Cerebellar nuclear complex (tissue), 1 donor: ENCODE measurements at places on chromosomes 11 and 22.

DNA sequence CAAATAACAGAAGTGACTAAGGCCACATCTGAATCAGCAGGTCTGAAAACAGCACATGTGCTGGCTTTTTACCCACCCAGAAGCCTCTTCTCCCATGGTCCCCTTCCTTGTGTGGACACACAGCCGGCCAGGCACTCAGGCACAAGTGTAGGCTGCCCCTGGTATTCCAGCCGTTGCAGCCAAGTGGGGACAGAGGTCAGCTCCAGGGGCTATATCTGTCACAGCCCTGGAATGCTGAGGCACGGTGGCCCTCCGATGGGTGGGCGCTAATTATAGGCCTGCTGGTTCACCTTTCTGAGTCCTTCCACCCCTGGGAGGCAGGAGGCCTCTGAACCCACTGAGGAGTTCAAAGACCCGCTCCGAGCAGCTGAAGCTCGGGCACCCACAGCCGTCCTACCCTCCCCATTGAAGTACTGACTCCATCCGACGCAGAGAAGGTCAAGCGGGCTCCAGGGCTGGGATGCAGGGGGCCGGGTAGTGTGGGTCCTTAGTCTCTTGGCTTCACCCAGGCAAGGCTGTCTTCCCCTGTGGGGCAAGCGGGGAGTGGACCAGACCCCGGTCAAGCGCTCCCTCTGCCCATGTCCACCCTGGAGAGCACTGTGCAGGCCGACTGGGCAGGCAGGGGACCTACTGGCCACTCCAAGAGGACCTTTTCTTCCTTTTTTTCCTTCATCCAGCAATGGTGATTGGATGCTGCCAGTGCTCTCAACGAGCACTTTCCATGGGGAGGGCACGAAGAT, 14.3 kb downstream of the FGF3 start:
- no peak for DNase-seq

GRCh38 chr11:122998727-122999366, 17.2 kb upstream of the BSX start:
- DNase-seq = no peak

DNA sequence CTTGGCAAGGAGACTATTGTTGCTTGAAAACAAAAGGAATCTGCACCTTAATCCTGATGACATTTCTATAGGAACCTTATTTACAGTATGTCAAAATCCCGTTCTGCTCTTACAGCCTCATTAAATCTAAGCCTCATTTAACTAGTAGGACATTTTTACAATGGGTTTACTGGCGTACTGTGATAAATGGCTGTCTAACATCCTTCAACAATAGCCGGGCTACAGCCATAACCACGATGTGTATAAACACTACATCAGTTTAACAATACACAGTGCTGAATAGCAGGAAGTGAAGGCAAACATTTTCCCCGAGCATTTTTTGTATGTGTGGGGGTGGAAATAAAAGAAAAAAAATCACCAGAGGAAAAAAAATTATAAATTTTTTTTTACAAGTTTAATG, 131.2 kb downstream of the ARL14EP start:
- DNase-seq = no peak

DNA sequence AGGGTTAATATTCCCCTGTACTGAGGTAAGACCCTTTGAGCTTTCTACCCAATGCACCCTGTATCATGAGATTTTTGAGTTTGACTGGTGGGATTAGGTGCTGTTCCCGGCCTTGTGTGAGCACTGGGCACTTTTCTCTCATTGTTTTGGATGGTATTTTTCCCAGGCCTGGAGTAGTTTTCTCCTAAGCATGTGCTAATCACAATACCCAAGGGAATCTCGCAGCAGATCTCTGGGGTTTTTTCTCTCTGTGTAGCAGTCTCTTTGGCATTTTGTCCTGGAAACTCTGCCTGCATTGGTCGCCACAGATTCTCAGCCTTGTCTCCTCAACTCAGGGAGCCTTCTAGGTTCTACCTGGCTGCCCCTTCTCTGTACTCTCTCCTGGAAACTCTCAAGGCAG, 19.9 kb downstream of the IGHMBP2 start:
- DNase-seq = no peak

DNA sequence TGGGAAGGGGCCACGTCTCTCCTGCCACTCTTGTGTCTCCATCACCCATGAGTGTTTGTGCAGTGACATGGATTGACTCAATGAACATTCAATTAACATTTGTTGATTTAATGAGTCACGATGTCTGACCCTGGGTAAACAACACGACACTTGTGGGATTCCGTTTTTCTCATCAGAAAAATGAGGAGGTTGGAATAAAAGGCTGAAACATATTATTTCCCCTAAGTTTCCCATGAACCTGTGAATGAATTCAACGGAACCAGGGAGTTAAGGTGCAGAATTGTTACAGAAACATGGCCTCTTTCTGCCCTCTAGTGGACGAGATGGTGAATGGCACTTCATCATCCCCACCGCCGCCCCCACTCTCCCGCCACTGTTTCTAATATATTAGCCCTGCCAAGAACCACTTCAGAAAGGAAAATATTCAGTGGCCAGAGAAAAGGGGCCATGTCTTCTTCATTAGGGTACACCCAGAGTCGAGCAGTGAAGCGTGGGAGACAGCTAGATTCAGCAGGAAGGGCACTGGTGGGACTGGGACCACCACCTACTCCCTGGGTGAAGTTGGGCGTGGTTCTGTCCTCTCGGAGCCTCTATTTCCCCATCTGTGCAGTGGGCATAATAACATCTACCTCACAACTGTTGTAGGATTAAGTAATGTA, 46.3 kb upstream of the SYT13 start:
- no peak for DNase-seq

DNA sequence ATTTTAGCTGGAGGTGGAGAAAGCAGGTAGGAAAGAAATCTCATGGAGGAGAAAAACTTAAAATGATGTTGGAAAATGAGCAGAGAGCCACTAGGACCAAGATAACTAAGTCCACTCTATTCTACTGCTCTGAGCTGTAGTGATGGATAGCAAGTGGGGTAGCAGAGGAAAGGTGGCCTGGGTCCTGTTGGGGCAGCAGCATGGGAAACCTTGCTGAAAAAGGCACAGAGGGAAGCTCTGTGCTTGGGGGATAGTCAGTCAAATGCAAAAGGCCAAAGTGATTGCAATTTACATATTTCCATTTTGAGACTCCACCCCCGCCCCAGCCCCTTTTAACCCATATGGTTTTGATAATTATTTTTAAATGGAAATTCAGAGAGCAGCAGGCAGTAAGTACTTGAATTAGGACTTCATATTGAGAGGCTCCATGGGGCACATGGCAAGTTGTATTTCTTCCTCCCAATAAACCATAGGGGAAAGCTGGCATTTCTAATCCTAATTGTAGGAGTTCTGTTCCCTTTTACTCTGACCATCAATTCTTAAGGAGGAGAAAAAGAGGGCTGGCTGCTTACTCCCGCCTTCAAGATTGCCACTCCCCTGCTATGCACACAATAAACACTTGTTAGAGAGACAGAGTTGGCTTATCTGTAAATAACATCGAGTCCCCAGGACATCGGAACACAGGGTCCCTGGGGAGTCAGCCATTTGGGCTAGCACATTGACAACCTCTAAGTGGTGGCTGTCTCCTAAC, 1341.5 kb upstream of the TENM4 start:
- no peak for DNase-seq

DNA sequence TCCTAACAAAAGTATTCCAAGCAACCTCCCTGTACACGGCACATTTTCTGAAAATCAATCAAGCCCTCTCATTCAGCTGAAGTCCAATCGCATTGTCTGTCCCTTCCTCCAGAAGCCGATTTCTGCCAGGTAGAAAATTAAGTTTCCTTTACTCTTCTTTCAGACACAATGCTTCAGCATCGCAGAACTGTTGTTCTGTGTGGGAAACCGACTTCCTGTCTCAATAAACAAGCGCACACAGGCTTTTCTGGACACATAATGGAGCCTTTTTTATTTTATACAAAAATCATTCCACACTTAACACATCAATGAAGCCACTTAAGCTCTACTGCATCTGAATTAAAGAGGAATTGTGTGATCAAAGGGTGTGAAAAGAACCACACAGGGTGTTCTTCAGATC, 75.6 kb downstream of the BLID start:
- no peak for DNase-seq

DNA sequence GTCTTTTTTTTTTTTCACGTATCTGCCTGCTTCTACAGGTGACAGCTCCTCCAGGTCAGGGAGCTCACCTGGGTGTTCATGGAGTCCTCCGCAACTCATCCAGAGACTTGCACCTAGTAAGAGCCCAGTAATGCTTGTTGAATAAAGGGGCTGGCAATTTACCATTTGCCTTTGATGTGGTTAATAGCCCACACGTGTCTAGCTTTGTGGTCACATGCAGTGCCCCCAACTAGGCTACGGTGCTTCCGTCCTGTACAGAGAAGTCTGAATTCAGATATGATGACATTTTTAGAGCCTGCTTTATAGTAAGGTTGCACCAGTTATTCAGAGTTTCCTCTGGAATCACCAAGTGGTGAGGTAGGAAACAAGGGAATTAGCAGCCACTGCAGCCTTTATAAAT, 199.4 kb upstream of the MTMR2 start:
- DNase-seq = no peak

DNA sequence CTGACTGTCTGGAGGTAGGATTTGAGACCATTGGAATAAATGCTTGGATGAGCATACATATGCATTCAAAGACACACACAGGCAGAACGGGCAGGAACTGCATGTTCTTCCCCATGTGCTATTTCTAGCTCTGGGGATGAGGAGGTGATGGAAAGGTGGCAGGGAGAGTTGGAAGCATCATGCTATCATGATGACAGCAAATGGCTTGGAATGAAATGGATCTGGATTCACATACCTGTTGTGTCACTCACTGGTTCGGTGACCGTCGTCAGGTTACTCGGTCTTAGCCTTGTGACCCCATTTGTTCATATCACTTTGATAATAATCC, 627.9 kb upstream of the KIRREL3 start:
- no peak for DNase-seq

DNA sequence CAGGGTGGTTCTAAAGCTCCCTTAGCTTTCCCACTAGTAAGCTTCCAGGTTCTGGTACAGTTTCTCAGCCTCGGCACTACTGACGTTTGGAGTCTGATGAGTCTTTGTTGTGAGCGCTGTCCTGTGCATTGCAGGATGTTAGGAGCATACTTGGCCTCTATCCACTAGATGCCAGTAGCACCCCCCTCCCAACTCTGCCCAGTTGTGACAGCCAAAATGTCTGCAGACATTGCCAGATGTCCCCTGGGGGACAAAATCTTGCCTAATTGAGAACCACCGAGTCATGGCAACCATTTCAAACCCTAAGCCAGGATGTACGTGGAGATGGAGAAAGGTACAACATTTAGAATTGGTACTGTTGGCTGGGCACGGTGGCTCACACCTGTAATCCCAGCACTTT, 68.7 kb downstream of the PTPRJ start:
- no peak for DNase-seq

DNA sequence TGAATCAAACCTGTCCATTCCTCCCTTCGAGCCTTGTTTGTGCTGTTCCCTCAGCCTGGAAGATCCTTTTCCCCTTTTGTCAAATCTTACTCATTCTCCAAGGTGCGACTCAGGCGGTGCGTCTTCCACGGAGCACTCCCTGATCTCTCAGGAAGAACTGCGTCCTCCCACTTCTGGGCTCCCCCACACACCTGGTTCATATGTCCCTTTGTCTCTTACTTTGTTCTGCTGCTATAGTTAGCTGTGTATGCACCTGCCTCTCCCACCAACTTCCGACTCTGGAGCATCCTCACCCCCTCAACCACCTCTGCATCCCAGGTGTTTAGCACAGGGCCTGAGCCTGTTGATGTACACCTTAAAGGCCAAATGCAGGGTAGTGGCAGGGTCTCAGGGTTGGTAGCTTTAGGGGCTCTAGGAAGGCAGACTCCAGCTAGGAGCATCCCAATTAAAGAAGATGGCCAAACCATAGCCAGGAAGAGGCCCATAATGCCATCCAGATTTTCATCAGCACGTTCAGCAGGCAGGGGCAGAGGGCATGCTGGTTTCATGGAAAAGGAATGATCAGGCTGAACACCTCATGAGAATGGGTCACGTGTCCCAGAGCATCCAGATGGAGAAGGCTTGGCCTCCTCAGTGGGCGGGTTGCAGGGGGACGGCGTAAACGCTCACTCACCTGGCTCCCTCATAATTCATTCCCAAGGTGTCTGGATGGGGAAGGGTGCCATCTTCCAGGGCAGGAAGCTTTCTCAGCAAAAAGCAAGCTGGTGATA, 20.1 kb downstream of the PTPN5 start:
- DNase-seq = no peak

- DNase-seq = no peak
Observed at GRCh38 chr11:19912115-19912957, 199.7 kb downstream of the NAV2 start.

- DNase-seq = no peak
Observed at GRCh38 chr22:48333323-48333763, 1494.3 kb downstream of the BRD1 start.

GRCh38 chr11:73660497-73661034, 14.2 kb downstream of the PLEKHB1 start:
- no peak for DNase-seq

DNA sequence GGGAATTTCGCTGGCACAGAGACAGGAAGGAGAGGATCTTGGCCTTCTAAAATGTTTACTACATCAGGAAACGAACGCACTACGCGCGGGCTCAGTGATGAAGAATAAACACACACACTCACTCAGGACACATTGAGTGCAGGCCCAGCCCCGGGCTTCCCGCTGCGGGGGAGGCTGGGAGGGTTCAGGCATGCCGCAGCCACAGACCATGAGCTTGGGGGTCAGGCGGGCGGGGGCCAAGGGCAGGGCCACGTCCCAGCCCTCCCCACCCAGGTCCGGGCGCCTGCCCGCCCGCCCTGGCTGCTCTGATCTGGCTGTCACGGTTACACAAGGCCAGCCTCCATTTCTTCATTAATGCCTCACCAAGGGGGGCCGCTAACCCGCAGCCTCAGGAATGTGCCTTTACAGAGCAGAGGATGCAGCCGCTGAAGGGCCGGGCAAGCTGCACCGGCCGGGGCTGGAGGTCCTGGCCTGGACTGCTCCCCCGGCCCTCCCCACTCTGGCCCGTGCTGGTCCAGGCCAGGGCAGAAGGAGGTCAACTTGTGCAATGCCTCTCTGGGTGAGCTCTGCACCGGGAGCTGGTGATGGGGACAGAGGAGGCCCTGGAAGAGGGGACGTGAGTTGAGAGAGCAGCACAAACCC, 41.7 kb downstream of the IGF2 start:
- DNase-seq = no peak

GRCh38 chr11:61131998-61132555, 29.1 kb downstream of the VPS37C start:
- no peak for DNase-seq

GRCh38 chr11:3669128-3669527, 2.1 kb downstream of the CHRNA10 start:
- DNase-seq = no peak

GRCh38 chr11:134443246-134443645, 31.2 kb upstream of the B3GAT1 start:
- DNase-seq = no peak
